Left renal cortex interstitium (tissue), 4 donors: ENCODE measurements at places on chromosomes 2 and 18. TPM values are rescaled to one million over a fixed set of nuclear protein-coding genes. Genes with fewer than 3 reads are reported as not detected.

The CPO gene
- polyA plus RNA-seq, result 0.62 TPM

The NYAP2 gene
- polyA plus RNA-seq, result 0.08 TPM

The PAX3 gene
- not detected for polyA plus RNA-seq

The CFAP221 gene
- polyA plus RNA-seq, result 22.2 TPM

The DSC2 gene
- 39.0 TPM for polyA plus RNA-seq

The USP37 gene
- 15.1 TPM for polyA plus RNA-seq

The TRIM54 gene
- 8.7 TPM for polyA plus RNA-seq

The ST8SIA3 gene
- 0.01 TPM for polyA plus RNA-seq

The LONRF2 gene
- 2.3 TPM for polyA plus RNA-seq

The RFTN2 gene
- polyA plus RNA-seq, result 22.6 TPM

The ARHGEF4 gene
- 9.0 TPM for polyA plus RNA-seq

The ASPRV1 gene
- polyA plus RNA-seq, result 4.8 TPM

The KCNJ3 gene
- polyA plus RNA-seq, result 7.0 TPM

The GRP gene
- 2.3 TPM for polyA plus RNA-seq

The CGREF1 gene
- polyA plus RNA-seq, result 7.3 TPM

GRCh38 chr2:65991381-65992197 is 443.3 kb upstream of the MEIS1 start:
- peak; percentile 59 for DNase-seq

DNA sequence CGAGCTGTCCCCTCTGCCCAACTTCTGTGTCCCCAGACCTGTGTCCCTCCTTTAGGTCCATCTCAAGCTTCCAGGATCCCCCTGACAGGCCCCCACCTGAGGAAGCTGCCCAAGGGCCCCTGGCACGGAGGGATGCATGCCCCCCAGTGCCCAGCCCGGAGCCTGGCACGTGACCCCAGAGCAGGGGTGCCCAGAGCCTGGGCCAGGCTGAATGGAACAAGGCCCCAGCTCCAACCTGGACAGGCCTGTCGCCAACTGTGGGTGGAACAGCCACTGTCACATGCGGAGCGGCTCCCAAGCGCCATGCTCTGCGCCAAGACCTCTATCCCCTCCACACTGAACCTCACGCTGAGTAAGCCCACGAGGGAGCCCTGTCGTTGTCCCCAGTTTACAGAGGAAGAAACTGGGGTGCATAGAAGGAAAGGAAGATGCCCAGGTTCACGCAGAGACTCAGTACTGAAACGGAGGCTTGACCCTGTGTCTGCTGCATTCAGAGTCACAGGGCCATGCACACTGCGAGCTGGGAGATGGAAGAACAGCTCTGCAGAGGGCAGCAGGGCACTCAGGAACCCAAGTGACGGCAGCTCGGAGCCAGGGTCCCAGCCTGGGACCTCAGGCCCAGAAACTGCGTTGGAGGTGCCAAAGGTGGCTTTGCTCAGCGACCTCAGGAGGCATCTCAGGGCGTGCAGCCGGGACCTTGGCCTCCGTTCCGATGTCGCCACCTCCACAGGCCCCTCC is 5.5 kb upstream of the ECEL1 start:
- DNase-seq, result no peak

DNA sequence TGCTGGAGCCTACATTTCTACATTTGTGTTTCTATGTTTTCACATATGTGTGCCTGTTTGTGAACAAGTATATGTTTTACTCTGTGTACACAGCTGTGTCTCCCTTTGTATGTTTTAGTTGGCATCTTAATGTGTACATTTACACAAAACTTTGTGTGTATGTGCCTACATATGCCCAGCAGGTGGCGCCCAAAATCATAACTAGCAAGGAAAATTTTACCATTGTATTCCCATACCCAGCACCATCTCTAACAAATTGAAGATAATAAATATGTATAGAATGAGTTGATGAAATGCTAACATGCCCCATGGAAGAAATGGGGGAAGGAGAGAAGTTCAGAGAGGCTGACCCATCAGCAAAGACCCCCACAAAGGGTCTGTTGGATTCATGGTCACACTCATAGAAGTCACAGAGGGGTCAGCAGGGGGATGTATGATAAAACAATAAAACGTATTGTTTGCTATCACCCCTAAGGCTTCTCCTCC is 48.1 kb downstream of the PKDCC start:
- DNase-seq, result no peak

DNA sequence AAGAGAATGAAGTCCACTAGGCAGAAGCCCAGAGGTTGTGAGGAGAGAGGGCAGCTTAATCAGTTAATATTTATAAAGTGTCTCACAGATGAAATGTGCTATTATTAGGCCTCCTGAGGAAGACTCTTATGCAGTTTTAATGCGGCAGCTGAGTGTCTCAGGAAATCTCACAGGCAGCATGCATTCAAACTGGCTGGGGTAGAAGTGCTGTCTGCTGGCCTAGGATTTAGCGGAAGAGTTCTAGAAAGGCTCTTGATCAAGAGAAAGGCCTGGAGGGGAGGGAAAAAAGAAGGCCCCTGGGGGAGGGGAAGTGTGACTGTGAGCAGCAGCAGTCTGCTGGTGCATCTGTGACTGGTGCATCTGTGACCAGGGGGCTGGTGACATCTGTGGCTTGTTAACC is 133.0 kb downstream of the FSHR start:
- no peak for DNase-seq

GRCh38 chr18:37381554-37381953 is 184.0 kb downstream of the CELF4 start:
- DNase-seq, result no peak

- no peak for DNase-seq
Measured at GRCh38 chr2:233746475-233747282, 13.4 kb upstream of the UGT1A1 start.

DNA sequence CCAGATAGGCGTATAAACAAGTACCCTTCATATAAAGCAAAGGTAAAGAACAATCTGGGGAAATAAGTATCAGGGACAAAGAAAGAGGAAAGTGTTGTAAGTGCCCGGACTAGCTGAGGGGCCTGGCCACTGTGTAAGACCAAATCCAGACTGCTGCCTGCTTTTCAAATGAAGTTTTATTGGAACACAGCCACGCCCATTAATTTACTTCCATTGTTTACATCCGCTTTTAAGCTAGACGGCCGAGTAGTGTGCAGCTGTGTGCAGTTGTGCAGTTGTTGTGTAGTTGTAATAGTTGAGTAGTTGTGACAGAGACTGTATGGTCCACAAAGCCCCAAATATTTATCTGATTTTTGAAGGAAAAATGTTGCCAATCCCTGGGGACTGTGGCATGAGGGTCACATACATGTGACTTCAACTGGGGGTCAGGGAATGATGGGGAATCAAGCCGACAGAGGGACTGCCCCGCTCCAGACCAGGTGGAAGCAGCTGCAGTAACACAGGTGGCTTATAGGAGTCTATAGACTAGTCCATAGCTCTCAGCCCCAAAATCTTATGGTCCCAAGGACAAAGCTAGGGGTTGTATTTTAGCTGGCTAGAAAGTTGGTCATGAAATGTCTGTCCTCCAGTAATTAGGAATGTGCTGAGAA is 30.0 kb downstream of the FHL2 start:
- DNase-seq, result no peak

DNA sequence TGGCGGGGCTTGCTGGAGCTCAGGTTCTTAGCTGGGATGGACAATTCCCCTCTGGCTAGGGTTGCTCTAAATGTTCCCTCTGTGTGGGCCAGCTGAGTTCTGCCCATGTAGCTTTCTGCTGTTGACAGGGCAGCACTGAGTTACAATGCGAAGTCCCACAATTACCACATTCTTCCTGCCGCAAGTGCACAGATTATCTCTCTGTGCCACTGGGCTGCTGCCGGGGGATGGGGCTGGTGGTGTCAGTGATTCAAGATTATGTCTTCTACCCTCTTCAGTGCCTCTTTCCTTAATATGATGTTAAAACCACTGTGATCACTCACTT is 708.1 kb downstream of the SLC4A3 start:
- DNase-seq, result no peak

DNA sequence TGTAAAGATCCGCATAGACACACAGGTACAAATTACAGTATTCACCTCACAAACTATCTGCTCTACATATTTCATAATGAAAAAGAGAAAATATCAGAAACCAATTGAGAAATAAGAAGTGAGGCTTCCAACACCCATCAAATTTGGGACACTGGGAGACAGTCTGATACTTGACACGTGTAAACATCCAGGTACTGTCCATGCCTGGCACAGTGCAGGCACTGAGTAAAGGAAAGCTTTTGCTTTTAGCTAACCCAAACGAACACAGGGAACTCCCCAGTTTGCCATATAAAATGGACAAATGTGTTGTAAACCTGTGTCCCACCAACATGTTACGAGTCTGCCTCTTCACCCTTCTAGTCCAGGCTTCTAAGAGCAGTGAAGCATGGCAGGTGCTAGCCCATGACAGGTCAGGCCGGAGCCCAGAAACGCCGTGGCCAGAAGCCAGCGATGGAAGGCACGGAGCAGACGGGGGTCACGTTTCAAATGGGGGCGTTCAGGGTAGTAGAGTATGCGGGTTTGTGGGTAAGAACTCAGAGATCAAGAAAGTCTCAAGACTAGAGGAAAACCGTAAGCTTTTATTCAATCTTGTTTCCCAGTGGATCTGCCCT is 27.0 kb downstream of the CDH2 start:
- no peak for DNase-seq

DNA sequence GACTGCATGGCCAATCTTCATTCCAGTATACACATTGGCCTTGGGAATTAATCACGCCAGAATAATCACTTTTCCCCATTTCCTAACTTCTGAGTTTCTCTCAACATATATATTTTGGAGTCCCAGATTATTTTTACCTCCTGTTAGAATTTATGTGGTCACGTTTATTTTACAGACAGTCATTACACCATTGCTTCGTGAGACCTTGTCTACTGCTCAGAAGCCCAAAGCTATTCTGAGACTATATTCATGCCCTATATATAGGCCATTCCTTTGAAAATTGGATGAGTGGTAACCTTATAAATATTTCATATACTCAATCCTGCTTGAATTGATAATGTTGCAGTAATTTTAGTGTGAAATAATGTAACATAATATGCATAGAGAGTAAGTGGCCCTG is 610.0 kb upstream of the CDH2 start:
- no peak for DNase-seq

GRCh38 chr2:225465827-225466226 is 66.3 kb downstream of the NYAP2 start:
- no peak for DNase-seq

DNA sequence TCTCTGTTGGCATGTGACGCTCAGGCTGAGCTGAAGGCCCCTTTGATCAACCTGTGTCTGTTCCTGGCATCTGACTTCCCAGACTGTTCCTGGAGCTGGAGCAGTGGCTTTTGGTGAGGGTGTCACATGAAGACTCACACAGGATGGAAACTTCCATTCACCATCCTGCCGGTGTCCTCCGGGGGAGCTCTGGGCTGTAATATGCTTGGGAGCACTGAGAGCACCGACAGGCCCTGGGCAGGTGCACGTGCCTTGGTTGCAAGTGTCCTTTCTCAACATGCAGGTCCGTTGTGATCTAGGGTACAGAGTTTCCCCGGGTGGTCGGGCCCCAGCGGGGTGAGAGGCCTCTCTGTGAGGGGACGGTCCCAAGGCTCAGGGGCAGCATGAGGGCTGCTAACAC is 24.8 kb upstream of the GBX2 start:
- DNase-seq, result no peak

- DNase-seq, result peak; percentile 3
Measured at GRCh38 chr2:35410431-35411061, 945.0 kb upstream of the CRIM1 start.

- no peak for DNase-seq
Measured at GRCh38 chr2:99621774-99622173, 132.0 kb upstream of the REV1 start.

GRCh38 chr2:195117011-195117410 is 540.0 kb upstream of the SLC39A10 start:
- no peak for DNase-seq

DNA sequence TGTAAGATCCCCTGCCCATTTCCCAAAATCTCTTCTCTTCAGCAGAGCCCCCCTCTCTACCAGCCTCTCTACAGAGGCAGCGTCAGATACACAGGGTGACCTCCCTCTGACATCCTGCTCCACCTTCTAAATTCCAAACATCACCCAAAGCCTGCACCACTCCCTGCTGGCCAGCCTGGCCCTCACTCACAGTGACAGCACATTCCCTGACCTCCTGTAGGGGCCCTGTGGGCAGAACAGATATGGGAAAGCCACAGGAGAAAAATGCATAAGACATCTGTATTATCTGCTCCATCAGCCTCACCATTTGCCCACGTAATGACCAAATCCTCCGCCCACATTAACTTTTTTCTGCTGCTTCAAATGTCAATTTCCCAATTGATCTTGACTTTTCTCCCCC is 40.6 kb downstream of the TRABD2A start:
- no peak for DNase-seq

GRCh38 chr18:56321470-56321869 is 316.9 kb downstream of the TXNL1 start:
- no peak for DNase-seq

DNA sequence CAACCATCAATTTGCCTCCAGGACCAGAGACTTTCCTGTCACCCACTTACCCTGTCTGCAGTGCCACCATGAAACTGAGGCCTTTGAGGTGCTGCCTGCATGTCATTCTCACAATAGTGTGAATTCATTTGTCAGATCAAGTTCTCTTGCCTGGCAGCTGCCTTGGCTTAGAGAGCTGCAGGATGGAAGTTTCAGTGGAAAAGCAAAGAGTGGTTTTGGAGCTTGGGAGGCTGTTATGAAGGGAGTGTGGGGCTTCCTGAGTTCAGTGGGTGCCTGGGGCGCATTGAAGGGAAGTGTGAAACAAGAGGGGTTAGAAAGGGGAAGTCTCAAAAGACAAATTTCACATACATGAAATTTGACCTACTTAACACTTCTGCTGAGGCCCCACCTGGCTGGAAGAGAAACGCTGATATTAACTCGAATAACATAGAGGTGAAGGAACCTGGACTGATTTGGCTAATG is 7.9 kb upstream of the LBH start:
- no peak for DNase-seq

DNA sequence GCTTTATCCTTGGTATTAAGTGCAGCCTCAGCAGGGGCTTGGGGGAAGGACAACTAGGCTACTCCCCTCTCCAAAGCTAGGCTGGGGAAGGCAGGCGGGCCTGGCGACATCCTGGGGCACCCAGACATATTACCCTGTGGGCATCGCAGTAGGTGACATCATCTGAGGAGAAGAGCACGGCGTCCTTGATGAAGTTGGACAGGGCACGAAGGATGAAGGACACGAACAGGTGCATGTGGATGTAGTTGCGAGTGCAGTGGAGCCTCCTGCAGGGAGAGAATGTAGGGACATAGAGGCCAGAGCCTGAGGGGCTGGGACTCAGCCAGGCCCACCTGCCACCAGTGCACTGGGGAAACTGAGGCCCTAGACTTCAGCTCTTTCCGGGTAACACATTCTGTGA is 32.3 kb downstream of the TMEM37 start:
- DNase-seq, result no peak

DNA sequence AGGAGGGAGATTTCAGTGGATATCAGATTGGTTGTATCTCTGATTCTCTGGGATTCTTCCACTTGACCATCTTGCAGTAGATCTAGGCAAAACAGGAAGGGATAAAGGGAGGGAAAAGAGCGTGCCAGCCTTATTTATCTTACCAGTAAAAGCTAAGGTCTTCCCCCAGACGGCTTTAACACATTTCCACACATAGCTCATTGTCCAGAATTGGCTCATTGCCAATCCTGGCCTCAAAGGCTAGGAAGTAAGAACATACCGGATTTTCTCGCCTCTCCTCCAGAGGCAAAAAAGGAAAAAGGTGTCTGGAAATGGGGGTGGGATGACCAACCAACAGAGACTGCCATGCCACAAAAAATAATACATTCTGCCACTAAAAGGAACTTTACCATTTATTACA is 411.6 kb upstream of the NRP2 start:
- DNase-seq, result no peak

GRCh38 chr18:46422552-46423055 is 234.4 kb downstream of the LOXHD1 start:
- DNase-seq, result no peak

GRCh38 chr2:134718817-134719814 is at the start of gene TMEM163:
Gene TMEM163, minus strand, starts transcription at chr2:134719000.
- DNase-seq, result no peak
